Stimulated activated CD8-positive, alpha-beta memory T cell treated with anti-CD3 and anti-CD28 coated beads, Interleukin-15, amount 100 ng/mL, for 24 hours (primary cell): ENCODE measurements at places on chromosomes 13 and 19.

DNA sequence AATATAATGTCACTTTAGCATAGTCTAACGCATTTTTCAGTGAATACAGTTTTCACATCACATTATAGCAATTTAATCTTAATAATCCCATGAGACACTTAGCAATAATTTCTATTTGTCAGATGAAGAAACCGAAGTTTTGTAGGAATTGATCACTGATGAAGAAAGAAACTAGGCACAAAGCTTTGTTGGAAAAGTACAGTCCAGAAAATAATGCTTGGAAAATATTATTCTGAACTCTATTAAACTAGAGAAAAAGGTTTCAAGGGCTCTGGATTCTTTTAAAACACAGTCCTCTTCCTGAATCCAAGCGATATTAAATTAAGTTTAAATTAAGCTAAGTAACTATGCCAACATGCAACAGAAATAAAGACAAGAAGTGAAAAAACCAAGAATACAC lies 62.2 kb downstream of the DCLK1 start:
- no peak for DNase-seq

DNA sequence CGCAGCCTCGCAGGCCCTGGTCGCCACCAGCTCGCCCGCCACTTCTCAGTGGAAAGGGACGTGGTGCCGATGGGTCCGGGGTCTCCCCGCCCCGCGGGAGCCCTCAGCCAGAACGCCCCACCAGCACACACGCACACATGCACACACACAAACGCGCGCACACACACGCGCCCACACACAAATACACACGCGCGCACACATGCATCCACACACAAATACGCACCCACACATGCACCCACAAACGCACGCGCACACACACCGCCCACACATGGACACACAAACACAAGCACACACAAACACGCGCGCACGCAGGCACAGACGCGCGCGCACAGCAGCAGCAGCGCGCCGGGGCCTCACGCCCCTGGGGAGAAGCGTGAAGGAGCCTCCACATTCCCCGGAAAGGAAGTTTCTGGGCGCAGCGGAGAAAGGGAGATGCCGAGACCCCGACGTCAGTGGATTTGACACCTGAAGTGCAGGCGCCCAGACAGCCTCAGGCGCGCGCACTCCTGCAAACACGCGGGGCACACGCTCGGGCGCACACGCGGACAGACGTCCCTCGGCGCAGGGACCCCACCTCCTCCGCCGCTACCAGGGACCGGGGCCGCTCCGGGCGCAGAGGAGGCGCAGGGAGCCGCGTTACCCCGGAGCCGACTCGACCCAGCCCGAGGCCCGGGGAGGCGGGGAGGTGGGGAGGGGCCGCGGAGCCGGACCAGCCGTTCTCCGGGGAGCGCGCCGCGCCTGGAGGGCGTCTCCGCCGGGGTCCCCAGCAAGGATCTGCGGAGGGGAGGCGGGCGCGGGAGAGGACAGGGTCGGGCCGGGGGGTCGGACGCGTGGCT lies 622 bp downstream of the RASA3 start:
- DNase-seq, result no peak

- DNase-seq, result no peak
Observed at GRCh38 chr13:102310691-102311418, 91.0 kb downstream of the FGF14 start.

- no peak for DNase-seq
Observed at GRCh38 chr19:11227195-11227886, 12.1 kb upstream of the ANGPTL8 start.

DNA sequence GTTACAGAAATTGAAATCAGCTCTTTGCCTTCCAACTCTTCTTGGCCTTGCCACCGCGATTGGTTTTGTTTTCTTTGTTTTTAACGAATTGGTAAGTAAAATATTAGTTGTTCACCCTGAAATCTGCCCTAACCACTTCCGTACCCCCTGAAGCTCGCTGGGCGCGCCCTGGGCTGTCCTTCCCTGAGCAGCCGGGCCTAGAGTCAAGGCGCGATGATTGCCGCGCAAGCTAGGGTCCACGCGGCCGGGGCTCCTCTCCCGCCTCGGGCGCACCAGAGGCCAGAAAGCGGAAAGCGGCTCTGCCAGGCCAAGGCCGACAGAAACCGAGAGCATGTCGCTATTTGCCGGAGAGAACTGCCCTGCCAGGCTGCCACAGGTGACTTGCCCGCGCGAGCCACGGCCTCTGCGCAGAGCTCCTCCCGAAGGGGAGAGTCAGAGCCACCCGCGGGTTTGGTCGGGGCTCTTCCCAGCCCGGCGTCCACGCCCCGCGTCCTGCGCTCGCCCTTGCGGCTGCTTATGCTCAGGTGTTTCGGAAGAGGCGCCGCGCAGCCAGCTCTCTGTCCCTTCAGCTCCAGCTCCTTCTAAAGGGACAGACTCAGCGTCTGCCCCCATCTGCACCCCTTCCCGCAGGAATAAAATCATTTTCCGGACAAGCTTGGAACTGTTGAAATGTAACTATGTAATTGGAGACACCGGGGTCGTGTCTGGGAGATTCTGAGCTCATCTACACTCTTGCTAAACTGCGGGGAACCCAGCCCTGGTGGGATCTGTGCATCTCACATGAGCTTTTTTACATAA lies 6.6 kb upstream of the CDX2 start:
- no peak for DNase-seq

DNA sequence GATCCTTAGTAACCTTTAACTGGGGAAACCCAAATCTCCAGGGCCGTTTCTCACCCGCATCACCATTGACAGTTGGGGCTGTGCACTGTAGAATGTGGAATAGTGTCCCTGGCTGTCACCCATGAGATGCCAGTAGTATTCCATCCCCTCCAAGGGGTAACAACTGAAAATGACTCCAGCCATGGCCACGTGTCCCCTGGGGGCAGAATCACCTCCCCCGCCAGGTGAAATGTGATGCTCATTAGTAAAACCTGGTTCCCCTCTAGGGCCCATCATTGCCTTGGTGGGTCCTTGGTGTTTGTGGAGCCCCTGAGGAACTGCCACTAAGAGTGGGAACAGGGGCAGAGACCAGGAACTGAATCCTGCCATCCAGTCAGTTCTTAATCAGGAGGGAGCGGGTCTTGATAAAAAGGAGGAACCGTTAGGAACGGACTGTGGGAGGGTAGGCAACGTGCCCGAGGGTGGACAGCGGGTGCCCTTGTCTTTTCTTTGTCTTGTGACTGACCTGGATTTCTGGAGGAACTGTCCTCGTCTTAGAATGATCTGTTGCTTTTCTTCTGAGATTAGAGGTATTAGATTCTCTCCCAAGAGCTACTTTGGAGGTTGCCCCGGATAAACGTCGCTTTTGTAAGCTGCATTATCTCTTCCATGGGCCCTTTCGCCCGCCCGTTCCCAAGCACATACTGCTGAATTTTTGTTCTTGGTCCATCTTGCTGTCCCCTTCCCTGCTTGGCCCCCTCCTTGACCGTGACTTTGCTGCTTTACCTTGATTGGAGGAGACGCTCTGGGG lies 3.5 kb downstream of the MYO9B start:
- DNase-seq, result no peak

DNA sequence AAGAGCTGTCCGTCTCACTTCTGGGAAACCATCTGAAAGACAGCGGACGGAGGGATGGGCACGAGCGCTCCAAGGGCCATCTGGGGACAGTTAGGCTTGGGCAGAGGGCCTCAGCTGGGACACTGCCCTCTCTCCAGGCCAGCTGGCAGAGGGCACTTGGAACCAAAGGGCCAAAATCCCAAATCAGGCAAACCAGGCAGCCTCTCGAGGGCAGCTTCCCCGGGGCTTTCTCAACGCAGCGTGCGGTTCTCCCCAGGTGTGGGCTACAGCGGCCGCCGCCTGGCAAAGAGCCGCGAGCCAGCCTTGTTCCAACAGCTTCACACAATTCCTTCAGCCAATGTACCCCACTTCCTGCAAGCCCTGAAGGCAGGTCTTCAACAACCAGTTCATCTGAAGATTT lies 5.0 kb downstream of the MLLT1 start:
- DNase-seq, result no peak

- no peak for DNase-seq
Observed at GRCh38 chr13:80477661-80478443, 136.9 kb upstream of the SPRY2 start.

- DNase-seq, result no peak
Observed at GRCh38 chr13:46795321-46795720, 1.6 kb downstream of the ESD start.

DNA sequence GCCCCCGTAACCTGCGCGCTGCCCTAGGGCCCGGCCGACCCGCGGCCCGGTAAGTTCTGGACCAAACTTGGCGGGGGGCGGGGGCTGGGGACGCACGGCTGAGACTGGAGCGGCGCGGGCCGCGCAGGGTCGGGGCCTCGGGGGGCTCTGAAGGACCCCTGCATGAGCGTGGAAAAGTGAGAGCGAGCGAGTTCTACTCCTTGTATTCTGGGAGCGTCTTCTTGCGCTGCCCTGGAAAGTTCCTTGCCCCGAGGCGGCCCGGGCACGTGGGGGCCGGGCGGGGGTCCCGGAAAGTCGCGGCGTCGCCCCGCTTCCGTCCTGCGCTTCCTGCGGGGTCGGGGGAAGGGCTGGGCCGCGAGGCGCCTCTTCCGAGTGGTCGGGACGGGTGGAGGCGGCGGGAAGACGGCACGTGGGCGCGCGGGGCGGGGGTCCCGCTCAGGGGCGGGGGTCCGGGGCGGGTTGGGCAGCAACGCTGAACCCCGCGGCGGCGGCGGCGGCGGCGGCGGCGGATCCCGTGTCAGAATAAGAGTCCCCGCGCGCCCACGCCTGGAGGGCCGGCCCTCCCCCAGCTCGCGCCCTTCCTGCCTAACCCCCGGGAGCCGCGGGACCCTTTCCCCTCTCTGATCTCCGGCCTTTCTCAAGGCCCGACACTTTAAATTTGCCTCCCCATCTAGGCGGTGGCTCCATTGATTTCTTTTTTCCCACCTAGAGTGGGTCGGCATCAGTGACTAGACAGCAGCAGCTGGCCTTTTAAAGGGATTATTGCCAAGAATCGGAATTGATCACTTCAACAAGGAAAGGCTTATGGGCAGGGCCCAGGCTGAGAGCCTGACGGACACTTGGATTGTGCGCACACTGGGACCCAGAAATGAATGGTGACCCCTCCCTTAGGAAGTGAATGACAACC lies 749 bp downstream of the GATAD2A start:
- DNase-seq, result peak; percentile 36

- DNase-seq, result no peak
Observed at GRCh38 chr19:10517760-10518443, 655 bp upstream of the S1PR5 start.

DNA sequence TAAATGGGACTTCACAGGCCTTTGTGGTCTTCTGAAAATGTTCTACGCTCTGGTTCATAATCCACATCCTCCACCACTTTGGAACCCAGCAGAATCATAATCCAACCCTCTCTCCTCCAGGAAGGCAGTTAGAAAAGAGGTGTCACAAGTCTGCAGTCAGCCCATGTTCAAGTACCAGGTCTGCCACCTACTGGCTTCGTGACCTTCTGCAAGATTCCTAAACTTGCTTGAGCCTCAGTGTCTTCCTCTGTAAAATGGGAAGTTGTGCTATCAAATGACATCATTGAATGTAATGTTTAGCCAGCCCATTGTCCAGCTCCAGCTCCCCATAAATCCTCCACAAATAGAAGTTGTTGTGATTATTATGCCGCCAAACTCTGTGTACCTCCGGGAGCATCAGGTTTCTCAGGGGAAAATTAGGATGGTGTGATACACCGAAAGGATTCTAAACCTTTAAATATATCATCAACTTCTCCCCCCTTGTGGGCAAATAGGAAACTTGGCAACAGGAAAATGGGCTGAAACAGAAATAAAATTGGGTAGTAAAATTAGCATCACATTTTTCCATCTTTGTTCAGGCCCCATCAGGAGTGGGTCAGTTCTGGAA lies 109.7 kb downstream of the NUFIP1 start:
- DNase-seq, result no peak

DNA sequence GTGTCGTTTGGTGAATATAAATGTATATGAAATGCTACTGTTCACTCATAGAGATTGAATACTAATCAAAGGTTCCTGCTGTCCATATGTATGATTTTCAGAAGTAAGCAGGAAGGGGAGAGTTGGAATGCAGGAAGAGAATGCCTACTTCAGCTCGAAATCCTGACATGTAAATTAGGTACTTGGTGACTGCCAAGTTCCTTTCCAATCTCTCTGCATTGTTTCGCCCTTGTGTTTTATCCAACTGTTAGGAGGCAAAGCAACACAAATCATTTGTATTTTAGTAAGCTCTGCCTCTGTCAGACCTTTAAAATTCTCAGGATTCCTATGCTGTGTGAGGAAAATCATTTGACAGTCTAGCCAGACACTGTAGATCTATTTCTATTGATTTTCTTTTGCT lies 9.0 kb downstream of the STARD13 start:
- DNase-seq, result no peak

DNA sequence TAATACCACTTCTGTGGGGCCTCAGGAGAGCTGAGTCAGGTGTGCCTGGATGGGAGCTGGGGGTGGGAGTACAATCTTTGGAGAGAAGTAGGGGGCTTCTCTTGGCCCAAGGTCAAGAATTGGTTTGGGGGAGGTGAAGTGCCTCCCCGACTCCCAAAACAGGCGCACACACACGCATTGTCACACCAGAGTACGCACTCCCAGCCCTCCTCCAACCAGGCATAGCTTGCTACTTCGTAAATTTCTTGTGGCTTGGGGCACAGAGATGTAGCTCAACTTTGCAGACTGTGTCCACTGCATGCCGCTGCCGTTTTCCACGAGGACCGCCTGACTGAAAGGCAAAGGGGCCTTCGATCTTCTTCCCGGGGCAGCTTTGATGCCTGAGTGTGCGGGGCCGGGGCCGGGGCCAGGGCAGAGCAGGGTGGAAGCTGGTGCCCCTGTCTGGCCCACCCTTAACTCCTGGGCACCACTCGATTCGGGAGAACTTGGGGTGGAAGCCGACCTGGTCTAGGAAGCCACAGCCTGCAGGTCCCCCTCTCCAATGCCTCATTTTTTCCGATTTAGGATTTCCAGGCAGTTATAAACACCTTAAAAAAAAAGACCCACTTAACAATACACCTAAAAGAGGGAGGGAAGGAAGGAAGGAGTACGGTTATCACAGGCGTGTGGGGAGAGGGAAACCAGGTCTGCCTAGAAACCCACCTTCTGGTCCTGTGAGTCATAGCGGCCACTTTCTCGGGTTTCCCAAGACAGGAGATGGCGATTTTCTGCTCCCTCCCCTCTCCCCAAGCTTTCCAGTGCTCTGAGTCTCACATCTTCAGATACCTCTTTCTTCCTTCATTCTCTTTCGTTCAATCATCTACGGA lies 5.8 kb upstream of the TSHZ3 start:
- DNase-seq, result no peak

- no peak for DNase-seq
Observed at GRCh38 chr19:2641332-2641698, 61.2 kb downstream of the GNG7 start.

- DNase-seq, result no peak
Observed at GRCh38 chr19:7010722-7011593, 10.3 kb downstream of the MBD3L2B start.

GRCh38 chr13:25689539-25689938 lies 317.8 kb downstream of the ATP8A2 start:
- DNase-seq, result no peak

- DNase-seq, result no peak
Observed at GRCh38 chr13:20312292-20312691, 80.2 kb upstream of the GJB6 start.

- no peak for DNase-seq
Observed at GRCh38 chr13:21402586-21403307, 56.4 kb downstream of the ZDHHC20 start.
